ENCODE measurements at places on chromosomes 7 and 10.

DNA sequence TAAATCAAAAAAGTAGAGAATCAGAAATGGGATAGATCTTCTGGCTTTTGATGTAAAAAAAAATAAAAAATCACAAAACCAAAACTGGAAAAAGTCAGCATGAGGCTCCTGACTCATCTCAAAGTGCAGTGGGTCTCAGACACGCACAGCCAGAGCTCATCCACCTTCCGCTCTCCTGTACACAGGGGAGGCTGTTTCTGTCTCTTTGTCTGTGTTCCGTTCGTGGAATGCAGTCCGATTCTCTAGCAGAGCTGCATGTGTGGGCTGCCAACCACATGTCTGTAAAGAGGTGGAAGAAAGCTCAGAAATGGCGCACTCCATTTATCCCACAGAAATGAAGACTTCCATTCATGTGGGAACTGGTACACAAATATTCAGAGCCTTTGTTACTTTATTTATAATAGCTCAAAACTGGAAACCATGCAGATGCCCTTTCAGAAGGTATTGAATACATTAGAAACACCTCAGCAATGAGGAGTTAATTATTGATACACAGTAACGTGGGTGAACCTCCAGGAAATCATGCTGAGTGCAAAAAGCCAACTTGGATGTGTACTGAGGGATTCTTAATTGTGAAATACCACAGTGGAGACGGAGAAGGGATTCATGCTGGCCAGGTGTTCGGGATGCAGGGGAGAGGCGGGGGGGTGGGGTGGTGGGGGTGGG, 123.3 kb downstream of the TRRAP start:
- no peak for DNase-seq

GRCh38 chr10:123633106-123633505, 33.0 kb upstream of the GPR26 start:
- no peak for DNase-seq

DNA sequence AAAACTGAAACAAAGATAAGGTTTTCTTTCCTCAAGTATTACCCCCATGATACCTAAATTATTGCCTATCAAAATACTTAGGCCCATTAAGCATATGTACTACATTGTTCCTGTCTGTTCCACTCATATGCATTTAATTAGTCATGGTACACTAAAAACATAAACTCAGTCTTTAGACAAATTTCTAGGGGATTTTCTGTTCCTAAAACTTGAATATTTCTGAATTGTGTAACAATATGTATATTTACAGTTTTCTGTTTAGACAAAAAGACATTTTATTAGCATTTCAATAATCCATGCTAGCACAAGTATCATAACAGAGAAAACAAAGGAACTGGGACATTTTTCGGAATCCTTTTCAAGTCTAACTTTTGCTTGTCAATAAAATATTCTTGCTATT, 234.2 kb downstream of the CRPPA start:
- DNase-seq, result no peak

GRCh38 chr7:133293384-133294160, 40.7 kb downstream of the EXOC4 start:
- no peak for DNase-seq

DNA sequence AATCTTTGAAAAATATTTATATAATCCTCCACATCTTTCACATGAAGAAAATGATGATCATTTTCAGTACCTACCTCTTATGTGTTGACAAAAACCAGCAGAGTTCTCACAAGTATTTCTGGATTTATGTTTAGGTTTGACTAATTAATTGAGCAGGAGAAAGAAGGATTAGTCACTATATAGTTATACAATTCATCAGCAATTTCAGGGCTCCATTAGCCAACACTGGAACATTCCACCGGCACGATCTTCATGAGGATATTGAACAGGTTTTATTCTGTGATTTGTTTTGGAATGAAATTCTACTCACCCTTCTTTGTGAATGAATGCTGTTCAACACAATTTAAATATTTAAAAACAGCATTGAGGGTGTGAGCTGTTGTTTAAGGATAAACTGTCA, 163.2 kb downstream of the SEM1 start:
- DNase-seq, result no peak

- DNase-seq, result no peak
Observed at GRCh38 chr10:34016576-34016975, 682.1 kb upstream of the NRP1 start.

GRCh38 chr7:150842716-150843115, 9.6 kb upstream of the AOC1 start:
- DNase-seq, result no peak

- DNase-seq, result no peak
Observed at GRCh38 chr7:102912742-102913141, at the start of gene LRRC17. TSS of gene LRRC17 (plus strand) at chr7:102913000. CDS start at chr7:102933914, 20,914 bp downstream.

DNA sequence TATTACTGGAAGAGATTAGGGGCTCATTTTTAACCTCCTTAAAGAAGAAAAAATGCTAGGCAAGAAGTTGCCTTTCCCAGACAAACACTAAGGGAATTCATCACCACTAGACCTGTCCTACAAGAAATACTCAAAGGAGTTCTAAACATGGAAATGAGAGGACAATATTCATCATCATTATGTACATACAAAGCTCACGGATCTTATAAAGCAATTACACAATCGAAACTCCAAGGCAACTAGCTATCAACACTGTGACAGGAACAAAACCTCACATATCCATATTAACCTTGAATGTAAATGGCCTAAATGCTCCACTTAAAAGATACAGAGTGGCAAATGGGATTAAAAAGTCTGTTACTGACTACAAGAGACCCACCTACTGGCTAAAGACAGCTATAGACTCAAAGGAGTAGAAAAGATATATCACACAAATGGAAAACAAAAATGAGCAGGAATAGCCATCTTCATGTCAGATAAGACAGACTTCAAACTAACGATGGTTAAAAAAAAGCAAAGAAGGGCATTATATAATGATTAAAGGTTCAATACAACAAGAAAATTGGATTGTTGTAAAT, 246.6 kb downstream of the ADRA2A start:
- no peak for DNase-seq

DNA sequence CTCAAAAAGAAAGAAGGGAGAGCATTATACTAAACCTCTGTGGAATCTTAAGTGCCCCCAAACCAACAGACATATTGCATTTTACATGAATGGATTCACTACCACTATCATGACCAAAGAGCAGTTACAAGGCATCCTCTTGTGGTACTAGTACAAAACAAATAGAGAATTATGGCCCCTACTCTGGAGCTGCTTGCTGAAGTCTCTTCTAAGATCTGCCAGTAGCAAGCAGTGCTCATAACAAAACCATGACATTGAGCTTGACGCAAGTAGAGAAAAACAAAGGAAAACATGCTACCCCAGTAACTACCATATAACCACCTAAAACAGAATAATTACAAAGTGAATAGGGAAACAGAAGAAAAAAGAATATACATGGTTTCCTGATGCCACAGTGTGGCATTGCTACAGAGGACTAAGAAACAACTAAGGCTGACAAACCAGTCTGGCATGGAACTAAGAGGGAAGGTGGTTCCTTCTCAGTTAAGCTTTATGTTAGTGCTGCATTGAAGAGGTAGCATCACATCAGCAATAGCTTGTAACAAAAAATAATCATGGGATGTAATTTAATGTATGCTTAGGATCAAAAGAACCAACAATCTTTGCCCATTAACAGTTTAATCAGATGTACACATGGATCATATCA, 150.2 kb upstream of the AGR3 start:
- DNase-seq, result no peak

- DNase-seq, result no peak
Observed at GRCh38 chr10:111493024-111493625, 416.3 kb downstream of the ADRA2A start.

- DNase-seq, result no peak
Observed at GRCh38 chr10:128028508-128029289, 97.5 kb downstream of the MKI67 start.

GRCh38 chr10:51139176-51139575, 64.9 kb downstream of the PRKG1 start:
- DNase-seq, result no peak

- no peak for DNase-seq
Observed at GRCh38 chr7:26680587-26680986, 183.8 kb downstream of the SKAP2 start.

GRCh38 chr10:22852712-22853353, 75.0 kb upstream of the ARMC3 start:
- no peak for DNase-seq

DNA sequence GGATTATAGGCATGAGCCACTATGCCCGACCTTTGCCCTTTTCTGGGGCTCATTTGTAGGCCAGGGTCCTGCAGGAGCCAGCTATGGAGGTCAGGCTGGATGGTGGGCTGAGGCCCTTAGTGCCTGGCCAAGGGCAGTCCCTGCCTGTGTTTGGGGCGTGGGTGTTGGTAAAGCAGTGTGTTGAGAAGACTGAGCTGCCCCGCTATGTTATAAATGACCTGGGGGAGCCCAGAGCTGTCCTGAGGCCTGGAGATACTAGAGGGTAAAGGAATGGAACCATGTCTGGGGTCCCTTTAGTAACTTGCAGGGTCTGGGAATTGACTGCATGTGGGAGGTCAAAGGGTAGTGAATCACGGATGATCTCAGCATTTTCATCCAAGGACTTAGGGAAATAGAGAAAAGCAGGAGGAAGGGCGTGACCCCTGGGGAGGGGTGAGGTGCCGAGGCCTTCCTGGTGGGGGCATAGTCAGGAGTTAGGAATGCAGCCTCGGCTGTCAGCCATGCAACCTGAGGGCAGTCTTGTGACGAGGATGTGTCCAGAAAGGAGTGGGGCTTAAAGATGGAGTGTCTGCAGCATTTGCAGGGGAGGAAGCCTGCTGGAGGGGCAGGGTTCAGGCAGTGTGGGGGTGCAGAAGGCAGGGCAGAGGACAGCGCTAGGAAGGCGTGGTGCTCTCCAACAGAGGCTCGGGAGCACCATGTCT, 31.5 kb downstream of the TMEM248 start:
- no peak for DNase-seq

DNA sequence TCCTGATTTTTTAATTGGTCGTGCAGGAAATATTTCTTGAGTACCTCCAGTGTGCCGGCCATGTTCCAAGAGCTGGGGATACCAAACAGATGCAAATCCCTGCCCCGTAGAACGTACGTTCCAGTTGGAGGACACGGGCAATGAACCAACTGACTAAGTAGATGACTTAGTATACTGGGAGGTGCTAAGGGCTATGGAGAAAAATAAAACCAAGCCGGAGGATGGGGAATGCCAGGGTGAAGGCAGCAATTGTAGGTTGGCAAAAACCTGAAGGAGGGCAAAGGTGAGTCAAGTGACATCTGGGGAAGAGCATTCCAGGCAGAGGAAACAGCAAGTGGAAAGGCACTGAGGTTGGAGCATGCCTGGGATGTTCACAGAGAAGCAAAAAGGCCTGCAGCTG, 6.8 kb upstream of the VSIR start:
- DNase-seq, result no peak

GRCh38 chr10:5943536-5943935, 33.8 kb downstream of the IL15RA start:
- DNase-seq, result no peak

DNA sequence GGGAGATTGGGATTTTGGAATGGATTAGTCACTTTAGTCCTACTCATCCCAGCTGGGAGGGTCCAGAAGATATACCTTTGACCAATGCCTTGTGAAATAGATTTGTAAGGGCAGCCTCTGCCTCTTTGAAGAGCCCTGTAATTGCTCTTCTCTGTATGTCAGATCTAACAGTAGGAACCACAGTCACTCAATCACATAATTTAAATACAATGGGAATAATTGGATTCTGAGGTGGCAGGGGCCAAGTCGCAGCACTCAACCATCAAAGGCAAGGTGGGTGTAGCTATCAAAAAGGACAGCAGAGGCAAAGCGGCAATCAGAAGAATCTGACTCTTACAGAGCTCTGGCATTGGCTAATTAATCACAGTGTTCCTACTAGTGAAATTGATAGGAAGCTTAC, 650.9 kb upstream of the ANKRD30A start:
- no peak for DNase-seq

- no peak for DNase-seq
Observed at GRCh38 chr10:29850371-29850770, 209.0 kb downstream of the JCAD start.

DNA sequence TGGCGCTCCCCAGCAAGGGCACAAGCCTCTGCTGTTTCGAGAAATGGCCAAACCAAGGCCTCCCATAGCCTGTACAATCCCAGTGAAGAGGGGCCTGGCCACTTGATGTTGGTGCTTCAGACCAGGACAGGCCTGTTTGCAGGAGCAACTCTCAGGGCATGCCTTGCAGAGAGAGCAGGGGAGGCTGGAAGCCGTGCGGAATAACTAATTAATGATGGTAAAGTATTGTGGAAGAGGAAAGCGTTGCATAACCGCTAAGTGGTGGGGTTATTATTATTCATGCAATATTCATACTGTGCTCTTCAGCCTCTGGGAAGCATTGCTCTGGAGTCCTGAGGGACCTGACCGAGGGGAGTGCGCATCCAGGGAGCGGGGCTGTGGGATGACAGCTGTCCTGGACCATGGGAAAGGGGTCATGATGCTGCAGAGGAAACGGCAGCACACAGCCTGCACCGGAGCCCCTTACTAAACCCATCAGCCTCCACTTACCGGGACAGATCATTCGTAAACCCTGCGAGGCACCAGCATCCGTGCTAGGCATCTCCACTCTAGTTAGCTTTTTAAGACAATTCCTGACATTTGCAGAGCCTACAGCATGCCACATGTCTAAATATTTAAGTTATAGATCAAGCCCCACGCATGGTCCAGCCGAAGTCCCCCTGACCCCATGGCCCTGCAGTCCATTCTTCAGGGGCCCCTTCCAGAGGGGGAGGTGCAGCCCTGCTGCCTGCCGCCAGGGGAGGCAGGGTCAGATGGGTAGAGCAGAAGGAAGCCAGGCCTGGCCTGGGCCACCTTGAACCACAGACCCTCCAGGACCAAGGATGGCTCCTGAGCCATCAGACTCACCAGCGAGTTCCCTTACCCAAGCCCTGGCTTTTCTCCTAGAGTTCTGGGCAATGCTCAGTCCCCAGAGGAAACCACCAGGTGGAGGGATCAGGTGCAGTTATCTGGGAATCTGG, 11.6 kb downstream of the TMEM273 start:
- no peak for DNase-seq

GRCh38 chr10:126409821-126410220, 21.5 kb upstream of the ADAM12 start:
- no peak for DNase-seq

DNA sequence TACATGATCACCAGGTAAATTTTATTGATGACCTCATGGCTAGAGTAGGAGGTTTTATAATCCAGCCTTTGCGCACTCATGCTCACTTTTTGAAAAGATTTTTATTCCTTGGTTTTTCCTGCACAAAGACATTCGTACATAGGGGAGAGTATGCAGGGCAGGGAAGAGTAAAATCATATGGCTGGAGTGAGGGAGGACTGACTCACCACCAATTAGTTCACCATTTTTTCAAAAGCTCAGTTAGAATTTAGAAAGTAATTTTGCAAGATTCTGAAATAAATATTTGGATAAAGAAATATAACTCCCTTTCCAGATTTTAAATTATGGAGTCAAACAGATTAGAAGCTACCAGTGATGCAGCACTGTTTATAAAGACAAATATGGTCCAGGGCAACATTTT, 111.9 kb downstream of the SEMA3D start:
- no peak for DNase-seq

Data from mesenteric fat pad (tissue), 1 donor.